MCF 10A (cell line): ENCODE measurements at places on chromosomes 2 and 18. TPM values are rescaled to one million over a fixed set of nuclear protein-coding genes. Genes with fewer than 3 reads are reported as not detected.

C1QL2 gene
- not detected in 2 replicates for total RNA-seq

KIF5C gene
- total RNA-seq: 0.10 and 0.21 TPM in 2 replicates

GKN1 gene
- total RNA-seq: not detected in 2 replicates

GALNT3 gene
- total RNA-seq: 20.2 and 24.2 TPM in 2 replicates

MTCL1 gene
- total RNA-seq: 11.6 and 19.8 TPM in 2 replicates

ARMC9 gene
- total RNA-seq: 16.5 and 19.8 TPM in 2 replicates

VWA3B gene
- not detected in 2 replicates for total RNA-seq

SH3YL1 gene
- 39.1 and 47.4 TPM in 2 replicates for total RNA-seq

SLC9A4 gene
- 0.07 TPM in 1 of 2 replicates, not detected in the other for total RNA-seq

MTX2 gene
- total RNA-seq: 38.0 and 40.9 TPM in 2 replicates

SULT1C2 gene
- not detected in 2 replicates for total RNA-seq

IL36RN gene
- not detected in 2 replicates for total RNA-seq

ALPG gene
- total RNA-seq: not detected in 2 replicates

GPR75 gene
- 4.0 and 5.2 TPM in 2 replicates for total RNA-seq

EFEMP1 gene
- 125 and 163 TPM in 2 replicates for total RNA-seq

PHLPP1 gene
- total RNA-seq: 12.4 and 13.1 TPM in 2 replicates

LYPD6 gene
- 2.0 and 3.2 TPM in 2 replicates for total RNA-seq

ALKAL2 gene
- not detected in 2 replicates for total RNA-seq

NR4A2 gene
- 1.4 and 2.6 TPM in 2 replicates for total RNA-seq

FABP1 gene
- not detected in 2 replicates for total RNA-seq

PAX3 gene
- total RNA-seq: not detected in 2 replicates

KCNE4 gene
- not detected in 2 replicates for total RNA-seq

MEIS1 gene
- total RNA-seq: 4.1 and 4.4 TPM in 2 replicates

SERPINB7 gene
- 2.6 and 3.0 TPM in 2 replicates for total RNA-seq
